Right atrium auricular region (tissue), 2 donors: ENCODE measurements at places on chromosomes 6 and 20. TPM values are rescaled to one million over a fixed set of nuclear protein-coding genes. Genes with fewer than 3 reads are reported as not detected.

The WFDC10B gene
- total RNA-seq: not detected

The SIGLEC1 gene
- total RNA-seq: 3.9 TPM

The NRSN1 gene
- total RNA-seq: not detected

The C4B gene
- 150 TPM for total RNA-seq

The SLC35F1 gene
- total RNA-seq: 1.1 TPM

The KIF13A gene
- 68.3 TPM for total RNA-seq

DNA sequence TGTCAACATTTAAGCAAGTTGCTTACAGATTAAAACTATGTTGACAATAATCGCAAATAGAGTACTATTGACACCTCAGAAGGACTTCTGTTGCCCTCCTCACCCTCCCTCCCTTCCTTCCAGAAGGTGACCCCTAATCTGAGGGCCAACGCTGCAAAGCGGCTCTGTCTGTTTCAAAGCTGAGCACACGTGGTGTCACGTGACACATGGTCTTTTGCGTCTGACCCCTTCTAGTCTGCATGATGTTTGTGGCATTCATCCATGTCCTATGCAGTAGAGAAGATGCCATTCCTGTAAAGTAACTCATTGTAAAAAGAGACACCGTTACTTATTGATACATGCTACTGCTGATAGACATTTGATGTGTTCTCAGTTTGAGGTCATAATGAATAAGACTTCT is 182.3 kb downstream of the THBS2 start:
- DNase-seq: no peak

DNA sequence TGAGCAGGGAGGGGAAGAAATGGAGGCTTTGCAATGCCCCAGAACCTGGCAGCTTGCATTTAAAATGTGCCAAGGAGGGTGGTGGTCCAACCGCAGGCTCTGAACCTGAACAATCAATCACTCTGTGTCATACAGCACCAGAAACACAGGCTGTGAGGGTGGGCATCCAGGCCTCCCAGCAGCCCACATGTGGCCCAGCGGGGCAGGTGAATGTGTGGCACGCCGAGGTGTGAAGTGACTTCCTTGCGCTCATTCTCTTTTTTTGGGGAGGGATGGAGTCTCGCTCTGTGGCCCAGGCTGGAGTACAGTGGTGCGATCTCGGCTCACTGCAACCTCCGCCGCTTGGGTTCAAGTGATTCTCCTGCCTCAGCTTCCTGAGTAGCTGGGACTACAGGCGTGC is 80.5 kb downstream of the GINS1 start:
- no peak for DNase-seq

- no peak for DNase-seq
These were observed 11.7 kb downstream of the SGK2 start for GRCh38 chr20:43570496-43570895.

DNA sequence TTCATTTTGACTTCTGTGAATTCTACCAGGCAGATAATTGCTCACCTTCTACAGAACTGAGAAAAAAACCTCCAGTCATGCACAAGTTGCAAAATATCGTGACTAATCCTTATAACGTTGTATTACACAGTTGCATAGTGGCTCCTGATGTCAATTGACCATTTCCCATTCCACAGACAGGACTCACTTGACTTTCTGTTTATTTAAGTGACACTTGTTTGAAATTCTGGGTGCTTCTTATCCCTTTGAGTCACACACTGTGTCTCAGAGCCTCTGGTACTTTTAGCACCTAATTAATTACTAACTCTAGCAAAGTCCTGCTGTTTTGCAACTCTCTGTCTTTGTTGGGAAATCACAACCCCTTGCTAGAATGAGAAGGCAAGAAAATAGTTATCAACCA is 16.2 kb upstream of the RSPO3 start:
- no peak for DNase-seq

DNA sequence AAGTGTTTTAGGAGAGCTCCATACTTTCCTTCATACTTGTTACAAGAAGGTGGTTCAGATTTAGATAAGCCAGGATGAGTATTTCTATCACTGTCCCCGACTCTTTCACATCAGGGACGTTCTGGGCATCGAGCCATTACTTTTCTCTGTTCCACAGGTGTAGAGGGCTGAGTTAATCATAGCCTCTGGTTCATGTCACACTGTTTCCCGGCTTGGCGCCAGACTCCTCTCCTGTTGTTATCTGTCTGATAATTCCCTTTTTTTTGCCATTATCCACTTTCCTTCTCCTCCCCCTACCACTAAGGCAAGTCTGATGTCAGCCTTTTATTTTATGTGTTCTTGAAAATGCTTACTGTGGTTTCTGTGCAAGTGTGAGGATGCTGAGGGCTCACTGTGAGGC is 593.4 kb downstream of the UTRN start:
- DNase-seq: no peak

DNA sequence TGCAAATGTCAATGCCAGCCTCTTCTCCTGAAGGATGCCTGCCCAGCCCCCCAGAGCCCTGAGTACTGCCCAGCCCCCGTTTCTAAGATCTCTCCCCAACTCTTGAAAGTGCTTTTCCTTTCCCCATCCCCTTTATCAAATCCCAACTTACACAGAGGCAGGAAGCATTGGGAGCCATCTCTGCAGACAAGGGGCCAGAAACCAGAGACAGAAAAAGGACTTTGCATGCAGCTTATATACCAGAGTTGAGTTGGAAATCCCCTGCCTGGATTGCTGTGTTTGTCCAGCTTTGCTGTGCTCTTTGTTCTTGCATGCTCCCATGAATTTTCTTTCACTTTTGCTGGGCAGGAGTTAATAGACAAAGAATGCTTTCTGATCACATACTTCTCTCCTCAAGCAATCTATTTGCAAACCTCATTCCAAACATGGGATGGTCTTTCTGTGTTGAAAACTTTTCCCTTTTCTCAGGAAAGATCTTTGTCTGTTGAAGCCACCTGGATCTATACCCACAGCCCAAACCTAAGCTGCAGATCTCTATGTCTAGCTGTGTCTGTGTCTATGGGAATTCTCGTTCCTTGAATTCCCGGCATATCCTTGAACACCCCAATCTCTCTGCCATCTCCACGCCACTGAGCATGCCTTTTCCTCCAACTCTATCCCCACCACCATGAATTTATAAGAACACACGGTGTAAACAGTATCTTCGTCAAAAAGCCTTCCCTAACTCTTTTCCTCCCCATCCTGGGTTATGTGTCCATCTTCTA is at the start of gene UBD:
Gene UBD (minus strand): TSS at position 209 of the 764 bp plus-strand sequence. CDS start 31 bp downstream, at position 178.
- DNase-seq: no peak

DNA sequence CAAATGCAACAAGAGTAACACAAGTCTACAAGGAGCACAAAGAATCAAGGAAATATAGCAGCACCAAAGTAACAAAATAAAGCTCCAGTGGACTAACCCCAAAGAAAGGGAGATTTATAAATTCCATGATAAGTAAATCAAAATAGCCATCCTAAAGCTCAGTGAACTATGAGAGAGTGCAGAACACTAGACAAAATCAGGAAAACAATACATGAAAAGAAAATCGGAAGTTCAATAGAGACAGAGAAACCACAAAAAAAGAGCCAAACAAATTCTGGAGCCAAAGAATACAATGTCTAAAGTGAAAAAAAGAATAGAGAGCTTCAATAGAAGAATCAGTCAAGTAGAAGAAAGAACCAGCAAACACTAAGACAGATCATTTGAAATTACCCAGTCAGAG is 247.3 kb upstream of the TENT5A start:
- no peak for DNase-seq

GRCh38 chr6:137697267-137697938 is 169.7 kb upstream of the TNFAIP3 start:
- DNase-seq: no peak

- DNase-seq: no peak
These were observed 747 bp upstream of the TXNDC5 start for GRCh38 chr6:7911345-7911725.

GRCh38 chr20:58309591-58310290 is at the start of gene RAB22A:
Gene RAB22A, plus strand, starts transcription at chr20:58309715. Its CDS starts 262 bp downstream, at chr20:58309977.
- peak; percentile 81 for DNase-seq

- DNase-seq: no peak
These were observed 82.6 kb downstream of the PREP start for GRCh38 chr6:105320271-105320670.

GRCh38 chr6:7401075-7401474 is 11.5 kb downstream of the RIOK1 start:
- no peak for DNase-seq

DNA sequence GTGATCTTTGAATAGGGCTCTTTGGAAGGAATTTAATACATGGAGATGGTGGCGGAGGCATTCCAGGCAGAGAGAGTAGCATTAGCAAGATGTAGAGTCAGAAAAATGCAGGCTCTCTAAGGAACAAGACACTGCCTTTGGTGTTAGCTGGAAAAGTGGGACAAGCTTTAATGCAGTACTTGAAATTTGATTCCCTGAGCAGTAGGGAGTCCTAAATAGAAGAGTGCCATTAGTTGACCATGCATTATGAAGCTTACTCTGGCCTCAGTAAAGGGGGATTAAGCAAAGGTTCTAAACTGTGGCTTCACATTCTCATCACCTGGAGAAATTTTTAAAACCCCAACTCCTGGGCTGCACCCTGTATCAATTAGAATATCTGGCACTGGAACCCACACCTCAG is 494.8 kb upstream of the SOX4 start:
- DNase-seq: no peak

DNA sequence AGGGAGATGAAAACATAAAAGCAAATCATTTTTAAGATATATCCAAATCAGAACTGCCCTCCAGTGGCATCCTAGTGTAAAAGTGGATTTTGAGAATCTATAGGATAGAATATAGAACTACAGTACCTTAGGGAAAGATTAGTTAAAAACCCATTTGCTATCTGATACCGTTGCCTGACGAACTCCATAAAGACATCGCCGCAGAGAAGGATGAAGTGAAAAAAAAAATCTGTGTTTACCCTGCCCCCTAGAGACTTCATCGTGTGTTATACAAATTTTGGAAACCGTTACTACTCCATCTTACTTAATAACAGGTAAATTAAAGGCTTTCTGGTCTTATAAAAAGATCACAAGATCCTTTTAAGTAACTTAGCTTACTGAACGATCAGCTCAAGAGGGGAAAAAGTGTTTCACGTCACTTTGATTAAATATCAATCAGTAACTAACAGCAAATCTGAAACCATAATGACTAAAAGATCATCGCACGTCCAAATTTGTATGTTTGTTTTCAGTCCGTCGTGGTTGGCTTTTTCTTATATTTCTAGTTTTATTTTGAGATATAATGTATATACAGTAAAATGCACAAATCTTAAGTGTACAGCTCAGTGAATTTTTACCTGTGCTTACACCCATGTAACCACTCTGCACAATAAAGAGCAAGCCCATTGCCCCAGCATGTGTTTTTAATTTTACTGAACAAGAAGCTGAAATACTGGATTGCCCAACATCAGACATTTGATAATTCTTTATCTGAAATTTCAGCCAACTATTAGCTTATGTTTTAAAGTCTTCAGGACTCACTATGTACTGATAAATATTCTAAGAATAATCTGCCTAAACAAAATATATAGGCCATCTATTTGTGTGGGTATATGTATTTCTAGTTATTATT is 881 bp upstream of the MCM3 start:
- no peak for DNase-seq

DNA sequence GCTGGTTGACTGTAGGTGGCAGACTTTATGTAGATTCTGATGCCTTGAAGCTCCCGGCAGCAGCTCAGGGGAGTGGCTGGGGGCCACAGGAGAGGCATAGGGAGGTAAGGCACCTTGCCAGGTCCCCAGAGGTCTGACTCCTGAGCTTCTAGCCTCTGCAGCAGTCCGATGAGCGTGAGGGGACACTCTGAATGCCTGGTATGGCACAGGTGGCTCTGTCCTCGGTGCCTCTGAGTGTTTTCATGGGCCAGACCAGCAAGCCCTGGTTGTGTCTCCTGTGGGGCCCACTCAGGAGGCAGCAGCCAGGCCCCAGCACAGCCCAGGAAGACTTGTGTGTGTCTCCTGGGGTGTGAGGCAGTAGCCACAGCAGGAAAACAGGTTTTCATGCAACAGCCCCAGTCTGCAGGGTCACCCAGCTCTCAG is 39.7 kb upstream of the IRF4 start:
- DNase-seq: no peak

GRCh38 chr20:4633780-4634179 is 87.9 kb upstream of the PRND start:
- no peak for DNase-seq
